Right ventricle myocardium superior (tissue), 1 donor: ENCODE measurements at places on chromosomes 4 and X. TPM values are rescaled to one million over a fixed set of nuclear protein-coding genes. Genes with fewer than 3 reads are reported as not detected.

- no peak for DNase-seq
Observed at GRCh38 chr4:76188149-76188548, 25.5 kb downstream of the SCARB2 start.

DNA sequence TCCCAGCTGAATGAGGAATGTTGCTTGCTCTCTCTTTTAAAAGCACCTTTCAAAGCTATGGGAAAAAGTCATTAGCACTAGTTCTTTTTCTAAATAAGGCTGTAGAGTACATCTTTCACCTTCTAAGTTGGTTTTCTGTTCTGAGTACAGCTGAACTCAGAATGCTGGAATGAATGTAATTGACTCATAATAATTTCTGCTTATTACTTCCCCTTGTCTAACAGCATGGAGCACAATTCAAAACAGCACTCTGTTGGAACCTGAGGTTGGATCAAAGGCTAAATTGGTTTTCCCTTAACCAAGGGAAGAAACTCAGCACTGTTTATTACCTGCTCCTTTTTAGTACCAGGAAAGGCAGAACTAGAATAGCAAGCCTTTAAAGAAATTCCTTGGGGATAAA lies 33.5 kb upstream of the CYP2U1 start:
- no peak for DNase-seq

DNA sequence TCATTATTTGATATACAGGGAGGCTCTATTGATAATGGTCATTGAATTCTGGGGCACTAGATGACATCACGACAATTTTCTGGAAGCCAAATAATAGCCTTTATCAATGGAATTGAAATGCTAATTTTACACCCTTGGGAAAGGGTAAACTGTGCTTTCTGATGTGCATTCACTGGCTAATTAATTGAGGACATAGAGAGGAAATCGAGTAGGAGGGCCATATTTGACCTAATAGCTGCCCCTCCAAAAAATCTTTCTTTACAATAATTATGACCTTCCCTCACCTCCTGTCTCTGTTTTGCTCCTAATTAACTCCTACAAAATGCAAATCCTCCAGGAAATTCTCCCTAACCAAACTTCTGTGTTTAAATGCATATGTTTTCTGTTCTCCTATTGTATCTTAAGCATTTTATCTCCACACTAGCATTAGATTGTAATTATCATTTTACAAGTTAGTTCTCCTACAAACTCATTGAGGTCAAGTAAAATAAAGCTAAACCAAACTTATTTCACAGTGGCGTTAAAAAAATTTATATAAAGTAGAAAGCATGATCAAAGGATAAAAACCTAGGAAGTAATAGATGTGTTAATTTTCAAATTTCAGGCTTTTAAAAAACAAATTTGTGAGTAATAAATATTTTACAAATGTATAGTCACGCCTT lies 1414.0 kb upstream of the AGA start:
- DNase-seq, result no peak

DNA sequence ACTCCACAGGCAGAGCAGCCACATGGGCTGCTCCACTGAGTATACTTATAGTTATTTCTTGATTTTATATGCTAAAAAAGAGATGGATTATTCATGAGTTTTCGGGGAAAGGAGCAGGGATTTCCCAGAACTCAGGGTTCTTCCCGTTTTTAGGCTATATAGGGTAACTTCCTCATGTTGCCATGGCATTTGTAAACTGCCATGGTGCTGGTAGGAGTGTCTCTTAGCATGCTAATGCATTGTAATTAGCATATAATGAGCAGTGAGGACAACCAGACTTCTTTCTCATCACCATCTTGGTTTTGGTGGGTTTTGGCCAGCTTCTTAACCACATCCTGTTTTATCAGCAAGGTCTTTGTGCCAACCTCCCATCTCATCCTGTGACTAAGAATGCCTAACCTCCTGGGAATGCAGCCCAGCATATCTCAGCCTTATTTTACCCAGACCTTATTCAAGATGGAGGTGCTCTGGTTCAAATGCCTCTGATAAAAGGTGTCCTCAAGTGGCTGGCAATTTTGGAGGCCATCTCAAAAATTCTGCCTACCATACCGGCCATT lies 213.0 kb upstream of the VEGFC start:
- DNase-seq, result no peak

- DNase-seq, result no peak
Observed at GRCh38 chr4:5200513-5200912, 149.2 kb downstream of the STK32B start.

DNA sequence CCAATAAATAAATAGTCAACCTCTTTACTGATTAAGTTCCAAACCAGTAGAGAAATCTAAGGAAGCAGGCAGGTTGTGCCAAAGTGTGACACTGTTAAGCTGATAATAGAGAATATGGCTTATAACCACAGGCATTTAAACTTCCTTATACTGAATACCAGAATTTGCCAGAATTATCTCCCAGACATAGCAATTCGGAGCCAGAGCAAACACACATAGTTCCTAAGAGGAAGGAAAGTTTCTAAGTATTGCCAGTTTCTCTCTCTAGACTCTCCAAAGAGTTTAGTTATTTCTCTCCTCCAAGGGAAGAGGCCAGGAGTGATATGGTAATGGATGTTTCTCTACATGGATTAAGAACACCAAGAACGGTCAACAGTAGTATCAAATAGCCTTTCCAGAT lies 191.7 kb upstream of the CPEB2 start:
- DNase-seq, result no peak

DNA sequence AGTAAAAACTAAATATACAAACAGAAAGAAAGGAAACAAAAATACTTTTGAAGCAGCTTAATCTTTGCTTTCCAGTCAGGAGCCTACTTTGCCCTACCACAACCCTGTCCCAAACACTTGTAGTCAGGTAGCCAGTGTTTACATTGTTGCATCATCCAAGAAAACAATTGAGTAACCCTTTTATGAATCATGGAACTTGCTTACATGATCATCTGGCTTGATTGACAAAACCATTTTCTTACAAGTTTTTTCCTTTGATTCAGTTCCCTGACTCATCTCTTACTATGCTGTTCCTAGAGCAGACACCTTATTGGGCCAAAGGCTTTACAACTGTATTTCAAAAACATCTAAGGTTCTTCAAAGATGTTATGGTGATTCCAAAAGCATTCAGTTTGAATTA lies 740.1 kb downstream of the KLHL13 start:
- DNase-seq, result no peak

DNA sequence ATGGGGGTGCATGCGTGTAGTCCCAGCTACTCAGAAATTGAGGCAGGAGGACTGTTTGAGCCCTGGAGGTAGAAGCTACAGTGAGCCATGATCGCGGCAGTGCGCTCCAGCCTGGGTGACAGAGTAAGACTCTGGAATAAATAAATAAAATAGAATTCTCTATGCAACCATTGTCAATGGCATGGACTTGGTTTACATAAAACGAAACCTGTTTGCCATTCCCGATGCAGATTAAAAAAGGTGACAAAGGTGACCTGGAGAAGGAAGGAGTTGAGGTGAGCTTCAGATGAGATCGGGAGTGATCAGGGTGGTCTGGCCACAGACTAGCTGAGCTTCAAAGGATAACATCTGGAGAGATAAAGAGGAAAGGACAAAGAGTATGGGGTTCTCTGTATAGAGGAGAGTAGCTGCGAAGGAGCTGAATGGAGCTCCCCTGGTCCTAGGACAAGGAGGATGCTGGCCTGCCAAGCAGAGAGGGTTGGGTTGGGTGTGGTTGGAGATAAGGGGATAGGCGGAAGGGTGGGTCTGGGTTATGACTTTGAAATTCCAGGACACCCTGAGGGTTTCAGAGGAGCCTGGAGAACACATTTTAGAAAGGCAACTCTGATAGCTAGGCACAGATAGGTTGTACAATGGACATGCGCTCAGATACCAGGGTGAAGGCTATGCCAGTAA lies 98.6 kb downstream of the RBM47 start:
- no peak for DNase-seq

DNA sequence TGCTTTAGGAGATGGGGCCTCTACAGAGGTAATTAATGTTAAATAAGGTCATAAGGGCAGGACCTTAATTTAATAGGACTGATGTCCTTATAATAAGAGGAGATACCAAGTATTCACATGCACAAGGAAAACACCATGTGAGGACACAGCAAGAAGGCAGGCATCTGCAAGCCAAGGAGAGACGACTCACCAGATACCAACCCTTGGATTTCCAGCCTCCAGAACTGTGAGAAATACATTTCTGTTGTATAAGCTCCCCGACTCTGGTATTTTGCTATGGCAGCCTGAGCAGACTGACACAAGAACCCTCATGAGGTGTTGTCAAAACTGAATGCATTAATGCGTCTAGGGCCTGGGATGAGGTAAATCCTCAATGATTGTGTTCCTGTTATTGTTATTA lies 56.2 kb upstream of the MAPK10 start:
- no peak for DNase-seq

DNA sequence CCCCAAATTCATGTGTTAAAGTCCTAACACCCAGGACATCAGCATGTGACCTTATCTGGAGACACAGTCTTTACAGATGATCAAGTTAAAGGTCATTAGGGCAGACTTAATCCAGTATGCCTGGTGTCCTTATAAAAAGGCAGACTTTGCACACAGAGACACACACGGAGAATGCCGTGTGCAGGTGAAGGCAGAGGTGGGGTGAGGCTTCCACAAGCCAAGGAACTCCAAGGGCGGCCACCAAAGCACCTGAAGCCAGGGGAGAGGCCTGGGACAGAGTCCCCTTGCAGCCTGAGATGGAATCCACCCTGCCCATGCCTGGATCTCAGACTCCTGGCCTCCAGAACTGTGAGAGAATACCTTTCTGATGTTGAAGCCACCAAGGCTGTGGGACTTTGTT lies 26.1 kb upstream of the SORCS2 start:
- DNase-seq, result no peak

DNA sequence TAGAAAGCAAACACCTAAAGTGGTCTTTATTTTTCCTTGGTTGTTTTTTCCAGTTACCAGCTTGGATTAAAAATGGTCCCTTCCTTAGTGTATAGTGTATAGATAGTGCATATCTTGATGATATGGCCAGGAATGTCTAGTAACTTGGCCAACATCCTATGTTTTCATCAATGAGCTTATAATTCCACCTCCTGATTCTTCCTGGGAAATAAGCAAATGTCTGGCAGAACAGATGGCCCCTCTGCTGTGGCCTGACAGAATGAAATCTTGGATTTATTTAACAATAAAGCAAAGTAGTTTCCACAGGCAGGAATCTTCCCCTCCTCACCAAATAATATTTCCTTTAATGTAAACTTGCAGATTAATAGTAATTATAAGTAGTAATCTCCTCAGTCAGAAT lies 6.1 kb downstream of the SCARB2 start:
- no peak for DNase-seq

GRCh38 chr4:5611750-5612149 lies 96.6 kb downstream of the EVC2 start:
- DNase-seq, result no peak

Gene PAGE5
- total RNA-seq, result not detected

DNA sequence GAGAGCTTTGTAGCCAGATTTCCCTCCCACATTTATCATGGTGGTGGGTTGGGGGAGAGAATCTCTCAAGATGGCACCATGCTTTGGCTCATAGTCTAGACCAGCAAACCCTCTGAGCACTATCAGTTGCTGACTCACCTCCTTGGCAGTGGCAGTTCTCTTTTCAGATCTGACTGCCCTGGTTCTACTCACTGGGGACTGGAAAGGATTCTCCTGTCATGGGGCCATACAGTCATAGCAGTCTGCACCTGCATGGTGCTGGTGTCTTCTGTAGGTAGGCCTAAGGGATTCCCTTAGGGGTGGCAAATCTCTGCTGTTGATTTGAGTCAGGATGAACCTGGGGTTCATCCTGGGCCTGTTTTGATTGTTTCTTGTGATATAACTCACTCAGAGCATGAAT lies 2.6 kb downstream of the TEX13B start:
- DNase-seq, result no peak
